ENCODE measurements at places on chromosomes 7 and 10.

DNA sequence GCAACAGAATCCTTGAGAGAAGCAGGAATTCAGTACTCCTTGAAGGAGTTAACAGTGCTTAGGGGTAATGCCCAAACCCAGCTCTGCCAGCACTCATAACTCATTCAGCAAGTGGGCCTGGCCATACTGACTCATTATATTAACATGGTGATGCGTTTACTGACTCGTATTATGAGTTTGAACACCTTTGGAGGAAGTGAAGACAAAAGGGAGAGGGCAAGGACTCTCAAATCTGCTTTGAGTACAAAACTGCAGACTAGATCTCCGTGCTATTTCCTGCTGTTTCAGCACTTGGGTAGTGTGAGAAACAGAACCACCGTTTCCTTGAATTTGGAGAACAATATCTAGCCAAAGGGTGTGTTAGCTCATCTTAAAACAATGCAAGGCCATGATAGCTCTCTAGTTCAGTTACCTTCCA lies 30.8 kb downstream of the SLC16A9 start:
- DNase-seq, result no peak

GRCh38 chr10:82625512-82626189 lies 750.7 kb downstream of the NRG3 start:
- DNase-seq, result no peak

GRCh38 chr7:3367261-3367660 lies 66.2 kb downstream of the SDK1 start:
- no peak for DNase-seq

- no peak for DNase-seq
These were observed 53.1 kb upstream of the TM9SF3 start for GRCh38 chr10:96639899-96640298.

DNA sequence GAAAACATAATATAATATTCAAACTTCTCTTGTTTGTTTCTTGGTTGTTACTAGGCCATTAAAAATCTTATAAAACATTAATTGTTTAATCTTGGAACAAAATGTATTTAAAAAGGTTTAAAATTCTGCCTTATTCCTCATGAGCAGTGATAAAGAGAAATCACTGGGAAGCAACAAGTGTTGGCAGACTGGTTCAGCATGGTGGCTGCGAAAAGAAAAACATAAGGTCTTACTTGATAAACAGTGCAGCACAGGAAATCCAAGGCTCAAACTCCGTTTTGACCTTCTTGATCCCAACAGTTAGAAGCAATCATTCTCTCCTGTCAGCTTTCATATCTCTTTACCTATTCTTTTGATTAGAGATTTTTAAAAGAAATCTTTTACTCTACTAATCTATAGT lies 530.8 kb downstream of the CNTNAP2 start:
- DNase-seq, result no peak

DNA sequence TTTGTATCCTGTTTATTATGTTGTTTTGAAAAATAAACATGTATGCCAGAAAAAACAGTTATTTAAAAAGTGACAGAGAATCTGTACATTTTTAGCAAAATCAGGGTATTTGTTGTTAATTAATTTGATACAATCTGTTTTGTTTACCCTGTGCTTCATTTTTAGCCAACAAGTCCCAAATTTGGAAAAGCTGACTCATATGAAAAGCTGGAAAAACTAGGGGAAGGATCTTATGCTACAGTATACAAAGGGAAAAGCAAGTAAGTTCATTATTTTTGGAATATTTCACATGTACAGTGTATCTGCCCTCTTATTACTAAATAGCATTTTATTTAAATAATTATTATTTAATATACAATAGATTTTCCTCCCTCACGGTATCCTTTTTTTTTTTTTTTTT lies 151.4 kb downstream of the CDK14 start:
- DNase-seq, result no peak

- no peak for DNase-seq
These were observed 142.9 kb upstream of the TRIM24 start for GRCh38 chr7:138317044-138317596.

GRCh38 chr7:47962262-47962661 lies 14.0 kb upstream of the PKD1L1 start:
- DNase-seq, result no peak

DNA sequence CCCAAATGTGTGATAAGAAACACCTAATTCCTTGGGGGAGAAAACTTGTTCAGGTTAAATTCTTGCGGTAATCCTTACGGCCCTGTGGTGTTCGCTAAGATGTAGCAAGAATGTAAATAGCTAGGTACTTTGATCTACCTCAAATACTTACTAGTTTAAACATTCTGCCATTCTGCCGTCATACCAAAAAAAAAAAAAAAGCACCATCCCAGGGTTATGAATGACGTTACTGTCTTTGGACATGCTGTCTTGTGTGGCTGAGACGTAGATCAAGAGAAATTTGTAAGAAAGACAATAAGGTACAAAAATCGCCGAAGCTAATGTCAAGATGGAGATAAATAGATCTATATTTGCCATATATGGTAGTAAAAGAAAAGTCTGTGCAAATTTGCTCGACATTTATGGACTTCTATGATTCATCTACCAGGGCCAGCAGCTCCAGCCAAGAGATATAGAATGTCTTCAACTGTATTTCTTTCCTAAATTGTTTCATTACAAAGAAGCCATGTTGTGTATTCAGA lies 195.6 kb downstream of the CUX1 start:
- DNase-seq, result no peak

DNA sequence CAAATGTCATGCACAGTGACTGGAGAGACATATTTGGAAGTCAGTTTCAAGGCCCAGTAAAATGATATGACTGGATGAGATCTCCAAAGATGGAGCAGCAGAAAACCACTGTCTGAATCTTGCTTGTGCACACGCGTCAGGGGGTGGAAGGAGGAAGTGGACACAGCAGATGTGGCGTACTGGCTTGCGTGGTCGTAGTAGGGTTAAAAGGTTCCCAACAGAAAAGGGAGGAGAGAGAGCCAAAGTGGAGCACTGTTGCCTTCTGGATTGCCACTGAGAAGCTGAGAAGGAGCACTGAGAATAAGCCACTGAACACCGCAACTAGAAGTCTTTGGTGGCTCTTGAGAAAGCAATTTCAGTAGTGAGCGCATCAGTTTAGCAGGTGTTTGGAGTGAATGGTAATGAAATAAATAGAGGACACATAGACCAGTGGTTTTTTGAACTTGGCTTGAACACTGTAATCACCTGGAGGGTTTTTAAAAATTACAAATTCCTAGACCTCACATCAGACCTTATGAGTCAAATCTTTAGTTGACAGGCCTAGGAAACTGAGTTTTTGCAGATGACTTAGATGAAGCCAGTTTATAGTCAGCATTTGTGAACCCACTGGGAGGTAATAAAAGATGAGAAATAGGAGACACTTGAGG lies 227.3 kb downstream of the PTEN start:
- no peak for DNase-seq
